ENCODE measurements at places on chromosomes 5 and 9.

DNA sequence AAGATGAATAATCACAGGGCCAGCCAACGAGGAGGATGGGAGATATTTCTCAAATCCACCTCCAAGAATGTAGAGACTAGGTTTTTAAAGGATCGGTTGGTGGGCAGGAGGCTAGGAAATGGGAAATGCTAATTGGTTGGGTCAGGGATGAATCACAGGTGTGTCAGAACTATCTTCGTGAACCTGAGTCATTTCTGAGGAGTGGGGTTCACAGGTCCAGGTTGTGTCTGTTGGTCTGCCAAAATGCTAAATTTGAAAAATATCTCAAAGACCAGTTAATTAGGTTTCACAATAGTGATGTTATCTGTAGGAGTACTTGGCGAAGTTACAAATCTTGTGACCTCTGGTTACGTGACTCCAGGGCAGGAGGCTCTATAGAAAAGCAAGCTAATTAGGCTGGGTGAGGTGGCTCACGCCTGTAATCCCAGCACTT, 2.6 kb upstream of the PLAA start:
- DNase-seq: peak; percentile 78

DNA sequence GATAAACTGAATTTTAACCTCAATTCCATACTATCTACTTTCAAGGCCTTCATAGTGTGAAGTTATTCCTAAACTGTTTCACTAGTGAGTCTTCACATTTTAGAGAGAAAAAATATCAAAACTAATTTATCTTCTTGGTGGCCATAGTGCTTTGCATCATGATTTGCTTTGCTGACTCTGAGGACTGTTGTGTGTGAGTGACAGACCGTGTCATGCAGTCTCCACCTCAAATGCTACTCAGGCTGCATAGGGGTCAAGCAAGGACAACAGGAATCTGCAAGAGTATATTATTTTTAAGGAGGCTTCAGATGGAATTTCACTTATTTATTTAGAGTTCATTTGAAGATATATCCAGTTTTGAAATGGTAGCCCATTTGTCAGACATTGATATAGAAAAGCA, 34.5 kb downstream of the MACIR start:
- DNase-seq: no peak

- DNase-seq: peak; percentile 64
Measured at GRCh38 chr9:7216004-7216841, 458.4 kb downstream of the KDM4C start.

- no peak for DNase-seq
Measured at GRCh38 chr5:107149243-107150005, 521.3 kb downstream of the EFNA5 start.

- peak; percentile 48 for DNase-seq
Measured at GRCh38 chr9:92634712-92635605, 35.0 kb downstream of the IPPK start.

DNA sequence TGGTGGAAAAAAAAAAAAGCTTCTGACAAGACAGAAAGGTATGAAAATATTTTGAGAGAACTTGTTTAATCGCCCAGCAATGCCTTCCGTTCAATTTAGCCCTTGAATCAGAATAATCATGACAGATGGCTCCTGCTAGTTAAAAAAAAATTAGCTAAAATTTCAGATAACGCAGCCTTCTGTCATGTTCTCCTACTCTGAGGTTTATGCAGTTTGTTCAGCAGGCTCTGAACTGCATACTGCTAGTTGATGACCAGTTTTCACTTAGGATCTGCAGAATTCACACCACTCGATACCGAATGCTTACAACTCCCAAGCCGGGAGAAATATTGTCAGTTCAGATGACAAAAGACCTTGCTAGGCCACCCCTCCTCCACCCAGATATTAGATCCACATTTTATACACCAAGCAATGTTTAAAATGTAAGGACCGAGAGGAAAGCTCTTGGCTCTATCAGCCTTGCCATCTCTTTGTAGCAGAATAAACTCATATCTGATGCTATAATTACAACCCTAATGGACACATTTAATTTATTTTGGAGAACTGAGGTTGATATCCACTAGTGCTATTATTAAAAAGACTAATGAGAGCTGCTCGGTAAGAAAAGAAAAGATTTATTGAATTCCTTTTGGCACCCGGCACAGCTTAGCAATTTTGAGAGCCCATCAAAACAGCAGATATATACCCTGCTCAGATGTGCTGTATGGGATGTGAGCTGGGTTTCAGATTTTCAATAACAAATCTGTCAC, 322.8 kb downstream of the GLIS3 start:
- no peak for DNase-seq

GRCh38 chr5:54362992-54363625, 52.7 kb upstream of the ARL15 start:
- no peak for DNase-seq

DNA sequence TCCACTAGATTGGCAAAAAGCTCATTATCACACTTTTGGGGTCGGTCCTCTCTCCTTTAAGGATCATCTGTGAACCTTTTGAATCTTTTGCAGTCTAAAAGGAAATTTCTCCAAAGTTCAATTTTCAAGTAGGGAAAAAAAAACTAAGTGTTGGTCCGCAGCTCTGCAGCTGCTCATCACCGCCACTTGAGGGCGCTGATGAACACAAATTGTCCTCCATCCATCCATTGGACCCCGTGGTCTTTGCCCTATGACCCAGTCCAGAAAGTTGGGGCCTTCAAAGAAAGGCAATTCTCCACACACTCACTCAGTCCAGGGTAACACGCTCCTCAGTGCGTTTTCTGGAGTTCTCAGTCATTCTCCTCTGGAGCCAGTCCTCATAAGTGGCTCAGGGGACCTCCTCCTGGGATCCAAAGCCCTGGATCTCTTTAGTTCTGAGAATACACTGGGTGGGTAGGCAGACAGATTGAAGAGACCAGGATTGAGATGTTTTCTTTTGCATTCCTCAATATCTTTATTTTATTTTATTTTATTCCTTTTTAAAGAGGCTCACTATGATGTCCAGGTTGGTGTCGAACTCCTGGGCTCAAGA, 63.6 kb upstream of the SLC28A3 start:
- DNase-seq: no peak
